SK-N-DZ (cell line): ENCODE measurements at places on chromosomes 2 and 18.

DNA sequence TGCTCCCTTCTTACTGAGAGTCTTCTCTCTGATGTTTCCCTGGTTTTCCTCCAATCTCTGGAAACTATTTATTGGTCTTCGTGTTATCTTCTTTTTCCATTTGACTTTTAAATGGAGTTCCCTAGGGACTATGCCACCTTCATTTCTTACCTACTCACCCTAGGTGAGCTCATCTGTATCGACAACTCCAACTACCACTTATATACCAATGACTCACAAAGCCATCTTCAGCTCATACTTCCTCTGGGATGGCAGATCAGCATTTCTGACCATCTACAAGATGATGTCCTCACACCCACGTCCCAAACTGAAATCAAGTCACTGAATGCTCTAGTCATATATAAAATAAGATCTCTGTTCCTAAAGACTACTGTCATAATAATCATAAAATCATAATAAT is 40.6 kb downstream of the CFAP210 start:
- DNase-seq, result no peak

DNA sequence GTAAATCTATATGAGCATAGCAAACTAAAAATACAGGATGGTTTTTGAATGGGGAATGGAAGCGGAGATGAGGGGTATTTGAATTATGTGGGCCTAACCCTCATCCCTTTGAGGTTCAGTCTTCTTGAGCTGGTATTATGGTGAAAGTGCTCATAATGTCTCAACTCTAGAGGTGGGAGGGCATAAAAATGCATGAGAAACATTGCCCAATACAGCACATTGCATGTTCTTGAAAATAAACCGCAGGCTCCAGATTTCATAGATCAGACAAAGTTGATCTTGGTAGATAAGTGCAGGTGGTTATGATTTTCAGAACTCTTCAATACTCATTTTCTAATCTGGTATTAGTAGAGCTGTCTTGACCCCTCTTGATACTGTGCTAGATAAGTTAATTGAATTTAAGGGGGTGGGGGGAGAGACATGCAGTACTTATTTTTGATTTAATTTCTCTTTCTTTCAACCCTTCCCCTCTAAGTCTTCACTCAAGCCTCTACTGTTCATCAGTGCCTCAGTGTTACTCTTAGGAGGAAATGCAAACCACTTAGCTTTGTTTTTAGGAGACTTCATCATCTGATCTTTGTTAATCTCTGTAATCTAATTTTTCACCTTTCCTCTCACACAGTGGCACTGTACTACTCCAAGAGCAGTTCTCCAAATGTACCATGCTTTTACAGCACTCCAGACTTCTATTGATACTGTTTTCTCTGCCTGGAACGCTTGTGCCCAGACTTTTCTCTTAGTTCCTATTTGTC is 22.2 kb downstream of the XRCC5 start:
- no peak for DNase-seq

- DNase-seq, result no peak
Measured at GRCh38 chr2:60945341-60945740, 64.0 kb downstream of the REL start.

DNA sequence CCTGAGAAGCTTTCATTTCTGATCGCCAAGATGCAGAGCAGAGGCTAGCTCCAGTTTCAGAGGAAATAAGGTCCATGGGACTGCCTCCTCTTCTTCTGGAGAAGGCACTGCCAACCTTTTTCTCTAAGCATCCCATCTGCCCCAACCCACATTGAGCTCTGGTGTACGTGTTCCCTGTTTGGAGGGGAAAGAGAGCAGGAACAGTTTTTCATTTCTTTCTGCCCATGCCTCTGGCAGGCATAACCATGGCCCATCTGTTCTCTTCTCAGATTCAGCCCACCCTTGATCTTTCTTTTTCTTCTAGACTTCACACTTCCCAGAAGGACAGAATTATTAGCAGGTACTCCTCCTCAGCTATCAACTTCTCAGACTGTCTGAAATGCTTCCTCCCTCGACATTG is 1110.3 kb upstream of the KLHL29 start:
- DNase-seq, result no peak

DNA sequence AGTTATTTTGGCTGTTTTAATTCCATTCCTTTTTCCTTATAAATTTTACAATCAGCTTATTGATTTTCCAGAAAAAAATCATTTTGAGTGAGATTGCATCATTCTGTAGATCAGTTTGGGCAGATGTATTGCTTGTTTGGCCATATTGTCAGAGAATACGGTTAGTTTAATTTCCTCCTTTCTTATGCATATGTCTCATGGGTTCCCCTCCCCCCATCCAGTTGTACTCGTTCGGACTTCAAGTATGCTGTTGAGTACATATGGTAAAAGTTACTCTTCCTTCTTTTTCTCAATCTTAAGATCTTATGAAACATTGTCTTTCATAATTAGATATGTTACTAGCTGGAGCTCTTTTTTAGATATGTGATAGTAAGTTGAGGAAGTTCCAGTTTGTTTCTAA is 131.2 kb upstream of the TTC27 start:
- no peak for DNase-seq

GRCh38 chr2:24816884-24817283 is 23.7 kb downstream of the CENPO start:
- DNase-seq, result no peak

DNA sequence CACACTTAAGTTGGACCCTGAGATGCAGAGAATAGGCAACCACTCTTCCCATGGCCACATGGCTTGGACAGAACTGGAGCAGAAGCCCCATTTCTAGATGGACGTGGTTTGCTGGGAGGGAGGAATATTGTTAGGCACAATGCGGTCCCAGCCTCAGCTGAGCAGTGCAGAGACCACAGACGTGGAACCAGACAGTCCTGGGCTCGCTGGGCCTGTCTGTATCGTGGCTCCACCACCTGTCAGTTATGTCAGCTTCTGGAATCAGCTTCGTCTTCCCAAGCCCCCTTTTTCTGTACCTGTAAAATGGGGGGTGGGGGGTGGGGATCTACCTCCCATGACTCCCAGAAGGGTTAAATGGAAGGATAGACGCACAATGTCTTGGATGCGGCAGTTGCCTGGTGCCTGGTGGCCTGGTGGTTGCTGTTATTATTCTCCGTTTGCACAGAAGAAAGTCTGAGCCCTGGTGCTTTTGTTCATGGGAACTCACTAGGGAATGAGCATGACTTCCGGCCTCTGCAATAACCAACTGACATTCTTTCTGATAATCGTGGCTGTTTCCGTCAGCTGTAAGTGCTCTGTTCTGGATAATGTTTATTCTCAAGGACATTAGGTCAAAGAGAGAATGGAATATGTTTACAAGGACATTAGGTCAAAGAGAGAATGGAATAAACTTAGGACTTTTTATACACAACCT is 31.4 kb downstream of the COLEC11 start:
- DNase-seq, result no peak
